ENCODE measurements at places on chromosomes 16 and 17.

DNA sequence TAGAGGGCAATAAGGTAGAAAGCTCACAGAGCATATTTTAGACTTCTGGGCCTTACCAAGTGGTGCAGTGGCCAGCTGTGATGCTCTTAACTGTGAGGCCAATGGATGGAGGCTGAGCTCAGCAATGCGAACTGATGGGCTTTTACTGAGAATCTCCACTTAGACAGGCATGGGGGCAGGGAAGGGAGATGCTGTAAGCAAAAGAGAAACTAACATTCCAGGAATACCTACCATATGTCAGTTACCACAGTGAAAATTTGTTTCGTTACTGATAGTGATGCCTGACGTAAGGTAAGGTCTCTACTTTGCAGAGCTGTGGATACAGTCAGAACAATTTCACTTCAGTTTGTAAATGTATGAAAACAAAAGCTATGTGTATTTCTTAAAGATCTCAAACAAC lies 250.6 kb upstream of the ZFHX3 start:
- DNase-seq = no peak

DNA sequence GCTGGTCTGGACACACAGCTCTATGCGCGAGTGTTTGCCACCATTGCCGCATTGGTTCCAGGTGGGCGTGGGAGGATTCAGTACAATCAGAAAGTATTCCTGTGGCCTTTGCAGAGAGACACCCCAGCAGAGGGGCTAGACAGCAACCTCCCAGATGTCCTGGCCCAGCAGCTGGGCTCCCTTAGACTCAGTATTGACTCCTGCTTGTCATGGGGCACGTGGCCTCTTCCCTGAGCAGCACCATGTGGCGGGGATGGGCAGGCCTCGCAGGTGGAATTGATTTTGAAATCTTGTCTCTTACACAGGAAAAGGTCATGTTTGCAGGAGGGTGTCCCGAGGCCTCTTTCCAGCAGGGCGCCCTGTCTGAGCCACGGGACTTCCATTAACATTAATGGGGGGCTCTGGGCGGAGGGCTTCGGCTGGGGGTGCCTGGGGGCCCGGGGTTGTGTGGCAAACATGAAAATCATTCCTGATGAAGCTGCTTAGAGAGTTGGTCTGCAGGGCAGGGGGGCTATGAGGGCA lies 96.4 kb downstream of the C16orf78 start:
- DNase-seq = no peak

- no peak for DNase-seq
Observed at GRCh38 chr17:39643271-39643670, 6.3 kb downstream of the STARD3 start.

GRCh38 chr17:8894673-8895578 lies 27.5 kb upstream of the PIK3R6 start:
- peak; percentile 57 for DNase-seq

DNA sequence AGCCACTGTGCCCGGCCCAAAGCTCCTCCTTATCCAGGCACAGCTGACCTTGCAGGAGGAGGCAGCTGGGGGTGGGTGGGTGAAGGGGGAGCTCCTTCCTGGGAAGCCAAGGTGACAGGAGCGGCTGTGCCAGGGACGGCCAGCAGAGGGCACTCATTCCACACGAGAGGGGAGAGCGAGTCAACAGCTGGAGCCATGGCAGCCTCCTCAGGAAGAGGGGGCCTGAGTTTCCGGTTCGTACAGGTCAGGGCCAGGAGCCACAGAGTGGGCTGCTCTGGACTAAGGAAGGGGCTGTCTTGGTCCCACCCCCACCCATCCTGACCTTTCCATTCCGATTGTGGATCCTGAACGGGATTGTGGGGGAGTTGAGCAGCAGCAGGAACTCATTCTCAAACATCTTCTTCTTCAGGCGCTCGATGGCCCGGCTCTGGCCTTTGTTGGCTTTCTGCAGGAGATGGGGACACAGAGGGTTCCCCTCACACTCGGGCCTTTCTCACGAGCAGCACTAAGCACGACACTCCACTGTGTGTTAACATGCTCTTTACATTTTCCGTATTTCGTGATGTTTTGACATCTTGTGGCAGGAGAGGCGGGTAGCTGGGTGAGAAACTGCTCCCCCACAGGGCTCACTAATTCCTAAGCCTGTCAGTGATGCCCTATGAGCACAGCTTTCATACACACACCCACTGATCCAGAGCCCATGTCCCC lies 61.6 kb downstream of the TIMM22 start:
- DNase-seq = no peak

GRCh38 chr17:19716108-19717030 lies at the start of gene SLC47A2:
Gene SLC47A2 (minus strand): TSS chr17:19716584. CDS start chr17:19716555, 29 bp downstream.
- DNase-seq = no peak

DNA sequence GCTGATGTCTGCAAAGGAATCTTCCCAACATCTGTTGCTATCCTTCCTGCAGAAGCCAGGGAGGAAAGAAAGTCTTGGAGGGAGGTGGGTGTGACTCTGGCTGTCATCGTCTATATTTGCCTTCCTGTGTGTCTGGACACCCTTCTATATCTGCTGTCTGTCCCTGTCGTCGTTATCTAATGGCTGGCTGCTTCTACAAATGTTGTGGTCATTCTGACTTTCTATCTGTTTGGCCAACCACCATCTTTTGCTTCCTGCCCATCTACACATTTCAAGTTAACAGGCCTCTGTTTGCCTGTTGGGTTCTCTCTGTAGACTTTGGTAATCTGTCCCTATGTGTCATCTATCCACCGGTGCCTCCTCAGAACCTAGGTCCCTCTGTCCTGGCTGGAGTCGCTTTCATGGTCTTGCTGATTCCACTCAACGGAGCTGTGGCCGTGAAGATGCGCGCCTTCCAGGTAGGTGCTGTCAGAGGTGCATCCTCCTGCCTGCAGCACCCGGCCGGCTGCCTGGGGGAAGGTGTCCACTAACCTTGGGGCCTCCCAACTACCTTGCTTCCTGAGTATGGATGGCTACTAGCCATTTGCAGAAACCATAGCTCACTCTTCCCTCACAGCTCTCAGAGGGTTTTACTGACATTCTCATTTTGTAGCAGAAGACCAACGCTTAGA lies 30.2 kb downstream of the ABCC3 start:
- DNase-seq = no peak

- DNase-seq = no peak
Observed at GRCh38 chr16:7182510-7183109, 150.0 kb upstream of the RBFOX1 start.

- DNase-seq = no peak
Observed at GRCh38 chr16:51244887-51245657, 94.0 kb upstream of the SALL1 start.

DNA sequence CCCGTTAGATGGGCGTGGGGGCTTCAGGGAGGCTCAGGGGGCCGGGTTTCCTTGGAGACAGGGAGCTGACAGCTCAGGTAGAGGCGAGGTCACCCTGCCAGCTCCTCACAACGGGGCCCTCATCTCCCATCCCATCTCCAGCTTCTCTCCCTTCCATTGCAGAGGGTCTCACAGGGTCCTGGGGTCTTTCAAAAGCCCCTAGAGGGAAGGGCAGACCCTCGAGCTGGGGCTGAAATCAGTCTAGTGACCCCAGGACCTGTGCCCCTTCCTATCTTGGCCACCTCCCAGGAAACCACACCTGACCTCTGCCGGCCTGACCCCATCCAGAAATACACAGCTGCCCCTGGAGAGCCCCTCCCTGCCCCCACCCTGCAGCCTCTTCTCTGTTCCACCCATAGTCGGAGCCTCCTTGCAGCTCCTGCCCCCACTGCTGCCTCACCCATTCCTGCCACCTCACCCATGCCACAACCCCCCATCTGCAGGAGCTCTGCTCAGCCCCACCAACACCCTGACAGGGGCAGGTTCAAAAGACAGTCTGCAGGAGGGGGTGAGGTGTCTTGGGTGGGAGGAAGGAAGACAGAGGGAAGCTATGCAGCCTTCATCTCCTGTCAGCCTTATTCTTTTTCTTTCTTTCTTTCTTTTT lies 23.4 kb downstream of the PIK3R5 start:
- no peak for DNase-seq

- no peak for DNase-seq
Observed at GRCh38 chr17:35948092-35948491, 4.6 kb upstream of the LYZL6 start.

DNA sequence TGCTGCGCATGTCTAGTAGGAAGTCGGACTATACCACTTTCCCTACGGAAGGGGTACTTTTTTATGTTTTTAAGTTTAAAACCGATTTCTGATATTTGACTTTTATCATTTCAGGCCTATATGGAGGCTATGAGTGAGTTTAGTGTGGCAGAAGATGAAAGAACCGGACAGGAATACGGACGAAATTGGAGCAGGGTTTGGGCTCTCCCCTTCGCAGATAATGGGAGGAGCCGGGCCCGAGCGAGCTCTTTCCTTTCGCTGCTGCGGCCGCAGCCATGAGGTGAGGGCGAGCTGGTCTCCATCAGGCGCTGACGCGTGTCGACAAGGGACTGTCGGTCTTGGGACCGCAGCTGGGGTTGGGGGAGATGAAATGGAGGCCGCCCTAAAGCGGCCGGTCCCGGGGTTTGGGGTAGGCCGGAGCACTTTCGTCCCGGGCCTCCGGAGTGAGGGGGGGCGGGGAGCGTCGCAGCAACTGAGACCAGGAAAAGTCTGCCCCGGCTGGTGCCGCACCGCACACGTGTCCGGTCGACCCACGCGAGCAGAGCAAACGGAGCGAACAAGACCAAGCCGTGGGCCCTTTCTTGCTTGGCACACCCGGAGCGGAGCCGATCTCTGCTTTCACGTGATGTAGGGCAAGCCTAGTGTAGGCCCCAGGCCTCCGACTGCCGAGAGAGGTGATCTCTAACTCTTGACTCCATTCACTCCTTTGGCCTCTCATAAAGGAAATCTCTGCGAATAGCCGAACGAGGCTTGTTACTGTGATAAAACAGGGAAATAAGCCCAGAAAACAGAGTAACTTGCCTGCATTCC lies at the start of gene RPL19:
Gene RPL19 (plus strand): TSS at position 214 of the 810 bp plus-strand sequence. CDS start 62 bp downstream, at position 276.
- no peak for DNase-seq

GRCh38 chr16:53216798-53217197 lies 162.0 kb downstream of the CHD9 start:
- DNase-seq = no peak

Measured in fibroblast of the conjunctiva (primary cell).